Endothelial cell of umbilical vein (primary cell): ENCODE measurements at places on chromosomes 3 and 15. TPM values are rescaled to one million over a fixed set of nuclear protein-coding genes. Genes with fewer than 3 reads are reported as not detected.

Gene DAZL
- not detected in 2 replicates for total RNA-seq

GRCh38 chr15:40343512-40343911 is 2.8 kb upstream of the CCDC9B start:
- peak; percentile 93 for DNase-seq

Gene PLSCR2
- not detected in 2 replicates for total RNA-seq

Gene SERPINI2
- total RNA-seq, result not detected in 2 replicates

- no peak for DNase-seq
Observed at GRCh38 chr3:28850186-28850585, 430.7 kb upstream of the RBMS3 start.

Gene CHDH
- 0.04 and 0.46 TPM in 2 replicates for total RNA-seq

Gene SEC22C
- 60.7 and 61.9 TPM in 2 replicates for total RNA-seq

DNA sequence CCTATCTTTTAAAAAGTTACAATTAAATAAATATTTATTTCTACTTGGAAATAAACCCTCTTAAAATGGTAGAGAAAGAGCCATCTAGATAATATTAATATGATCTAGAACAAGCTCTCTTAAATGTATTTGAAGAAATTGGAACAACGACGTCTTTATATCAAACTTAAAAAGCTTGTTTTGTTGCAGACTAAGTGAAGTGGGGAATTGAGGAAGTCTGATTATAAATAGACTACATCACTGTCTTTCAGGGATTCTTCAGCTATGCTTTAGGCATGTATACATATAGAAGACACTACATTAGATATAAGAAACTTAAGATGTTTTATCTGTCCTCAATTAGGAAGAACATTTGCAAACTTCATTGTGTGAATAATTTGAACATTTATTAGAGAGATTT is 1.8 kb downstream of the BCHE start:
- DNase-seq, result no peak

- peak; percentile 60 for DNase-seq
Observed at GRCh38 chr15:96359616-96360521, 29.4 kb downstream of the NR2F2 start.

- no peak for DNase-seq
Observed at GRCh38 chr15:81685237-81685636, 311.2 kb upstream of the TMC3 start.

DNA sequence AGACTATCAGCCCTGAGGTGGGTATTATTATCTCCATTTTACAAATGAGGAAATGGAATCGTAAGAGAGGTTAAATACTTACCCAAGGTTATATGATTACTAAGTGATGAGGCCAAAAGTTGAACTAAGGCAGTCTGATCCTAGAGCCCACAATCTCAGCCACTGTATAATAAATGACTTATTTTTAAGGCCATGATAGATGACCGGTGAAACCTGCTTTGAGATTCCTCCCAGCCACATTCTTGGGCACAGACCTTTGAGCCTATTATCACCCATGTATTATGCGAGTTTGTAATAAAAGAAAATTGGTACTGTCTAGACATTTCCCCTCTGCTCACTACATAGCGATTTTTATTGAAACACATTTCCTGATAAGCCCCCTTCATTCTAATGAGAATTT is 37.4 kb downstream of the POLQ start:
- no peak for DNase-seq

Gene C3orf22
- not detected in 2 replicates for total RNA-seq
